Right cardiac atrium (tissue), 5 donors: ENCODE measurements at places on chromosomes 7 and 10.

DNA sequence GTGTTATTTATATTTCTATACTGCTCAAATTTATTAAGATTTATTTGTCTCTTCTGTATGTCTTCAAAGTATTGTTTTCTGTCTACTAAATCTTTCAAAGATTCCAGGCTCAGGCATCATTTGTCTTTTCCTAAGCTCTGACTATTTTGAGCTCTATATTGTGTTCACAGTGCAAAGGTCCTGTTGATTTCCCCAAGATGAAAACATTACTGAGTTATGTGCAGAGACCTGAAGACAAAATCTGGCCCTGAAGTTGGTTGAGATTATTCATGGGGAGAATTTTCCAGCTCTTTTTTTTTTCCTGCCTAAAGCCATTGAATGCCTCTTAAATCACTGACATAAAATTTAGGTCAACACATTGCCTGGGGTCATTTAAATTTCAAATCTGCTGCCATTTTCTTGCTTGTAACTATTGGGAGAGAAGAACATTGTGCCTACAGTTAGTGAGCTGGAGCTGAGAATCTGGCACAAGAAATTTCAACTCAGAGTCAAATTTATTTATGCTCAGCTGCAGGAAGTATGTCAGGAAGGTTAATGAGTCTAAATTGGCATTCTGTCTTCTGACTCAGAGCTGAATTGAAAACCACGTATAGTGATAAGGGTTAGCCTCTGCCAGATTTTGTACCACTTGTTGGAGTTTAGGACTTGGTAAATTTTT lies 31.6 kb downstream of the CSTF2T start:
- DNase-seq = no peak

DNA sequence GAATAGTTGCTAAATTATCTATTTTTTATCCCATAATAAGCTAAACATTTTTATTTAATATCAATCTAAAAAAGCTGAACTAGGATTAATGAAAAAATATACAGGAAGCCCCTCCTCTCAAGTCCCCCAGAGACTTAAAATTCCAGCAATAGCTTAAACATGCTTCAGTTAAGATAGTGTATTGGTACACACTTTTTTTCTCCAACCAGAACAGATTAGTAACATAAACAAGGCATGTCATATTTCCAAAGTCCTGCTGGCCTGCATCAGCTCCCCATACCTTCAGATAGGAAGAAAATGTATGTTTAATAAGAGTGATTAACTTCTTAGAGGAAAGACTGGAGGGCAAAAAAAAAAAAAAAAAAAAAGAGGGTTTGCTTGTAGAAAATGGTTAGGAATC lies 7.1 kb downstream of the TBX20 start:
- DNase-seq = no peak

DNA sequence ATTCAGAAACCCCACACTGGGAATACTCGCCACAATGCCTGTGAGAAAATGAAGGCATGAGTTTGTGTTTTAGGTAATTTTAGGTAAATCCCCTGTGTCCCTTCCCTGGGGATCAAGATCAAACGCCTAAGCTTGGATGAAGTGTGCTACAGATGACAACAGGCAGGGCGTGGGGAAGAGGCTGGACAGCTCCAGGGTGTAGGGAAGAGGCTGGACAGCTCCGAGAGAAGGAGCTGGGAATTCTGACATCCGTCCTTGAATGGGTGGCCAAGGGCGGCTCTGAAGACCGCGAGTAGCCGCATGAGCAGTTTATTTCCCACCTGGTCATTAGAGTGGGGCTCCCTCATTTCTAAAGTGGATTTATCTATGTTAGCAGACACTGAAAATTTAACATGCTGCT lies 109.7 kb downstream of the RAMP3 start:
- DNase-seq = no peak

GRCh38 chr10:12377658-12378290 lies 28.4 kb downstream of the CAMK1D start:
- no peak for DNase-seq

GRCh38 chr7:3439333-3440030 lies 138.4 kb downstream of the SDK1 start:
- no peak for DNase-seq

GRCh38 chr7:64747802-64748201 lies 46.4 kb upstream of the ZNF138 start:
- DNase-seq = no peak

DNA sequence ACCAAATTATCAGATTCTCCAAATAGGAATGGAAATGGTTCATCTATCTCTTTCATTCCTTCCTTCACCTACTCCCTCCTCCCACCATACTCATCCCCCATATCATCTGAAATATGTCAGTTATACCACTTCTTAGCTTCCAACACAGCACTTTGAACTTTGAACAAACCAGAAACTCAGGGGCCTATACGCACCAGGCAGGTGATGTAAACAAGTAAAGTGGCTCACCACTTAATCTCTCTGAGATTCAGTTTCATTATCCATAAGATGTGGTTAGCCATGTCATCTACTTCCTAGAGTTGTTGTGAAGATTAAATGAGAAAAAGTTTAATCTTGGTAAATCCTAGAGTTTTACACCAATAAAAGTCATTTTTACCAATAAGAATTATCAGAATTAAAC lies 65.9 kb upstream of the LRRN3 start:
- DNase-seq = no peak

DNA sequence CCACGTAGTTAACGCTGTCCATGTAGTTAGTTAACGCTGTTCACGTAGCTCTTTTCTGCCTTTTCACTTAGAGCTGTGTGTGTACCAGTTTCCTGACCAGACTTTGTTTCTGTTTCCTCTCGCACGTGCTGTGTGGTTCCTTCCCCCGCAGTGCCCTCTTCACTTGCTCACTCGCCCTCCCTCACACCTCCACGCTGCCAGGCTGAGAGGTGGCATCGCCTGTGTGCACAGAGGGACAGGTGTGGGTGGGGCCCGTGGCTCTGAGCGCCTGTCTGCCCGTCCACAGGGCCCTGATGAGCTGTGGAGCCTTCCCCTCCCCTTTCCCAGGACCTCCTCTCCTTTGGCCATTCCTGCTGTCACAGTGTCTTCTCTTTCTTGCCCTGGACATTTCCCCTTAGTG lies 30.6 kb downstream of the WDR37 start:
- no peak for DNase-seq

- no peak for DNase-seq
Observed at GRCh38 chr7:47511699-47512370, 70.1 kb downstream of the TNS3 start.

GRCh38 chr7:22049766-22050500 lies 104.2 kb upstream of the CDCA7L start:
- DNase-seq = no peak

GRCh38 chr7:3912291-3912690 lies 611.2 kb downstream of the SDK1 start:
- no peak for DNase-seq

- no peak for DNase-seq
Observed at GRCh38 chr7:7757576-7757975, 39.2 kb upstream of the RPA3 start.

DNA sequence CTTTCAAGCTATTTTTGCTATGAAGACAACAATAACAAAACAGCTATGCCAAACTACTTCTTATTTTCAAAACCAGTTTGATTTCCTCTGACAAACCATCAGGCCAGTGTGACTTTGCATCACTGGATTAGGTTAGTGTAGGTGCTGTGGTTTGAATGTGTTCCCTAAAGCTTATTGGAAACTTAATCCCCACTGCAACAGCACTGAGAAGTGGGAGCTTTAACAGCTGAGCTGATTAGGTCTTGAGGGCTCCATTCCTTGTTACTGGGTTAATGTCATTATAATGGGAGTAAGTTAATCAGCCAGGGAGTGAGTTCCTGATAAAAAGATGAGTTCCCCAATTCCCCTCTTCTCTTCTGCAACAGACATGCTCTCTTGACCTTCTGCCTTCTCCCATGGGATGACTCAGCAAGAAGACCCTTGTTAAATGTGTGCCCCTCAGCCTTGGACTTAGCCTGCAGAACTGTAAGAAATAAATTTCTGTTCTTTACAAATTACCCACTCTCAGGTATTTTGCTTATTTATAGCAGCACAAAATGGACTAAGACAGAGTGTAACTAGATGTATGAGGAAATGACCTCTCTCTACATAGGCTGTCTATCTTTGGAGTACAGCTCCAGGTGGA lies 186.8 kb downstream of the CTTNBP2 start:
- no peak for DNase-seq

DNA sequence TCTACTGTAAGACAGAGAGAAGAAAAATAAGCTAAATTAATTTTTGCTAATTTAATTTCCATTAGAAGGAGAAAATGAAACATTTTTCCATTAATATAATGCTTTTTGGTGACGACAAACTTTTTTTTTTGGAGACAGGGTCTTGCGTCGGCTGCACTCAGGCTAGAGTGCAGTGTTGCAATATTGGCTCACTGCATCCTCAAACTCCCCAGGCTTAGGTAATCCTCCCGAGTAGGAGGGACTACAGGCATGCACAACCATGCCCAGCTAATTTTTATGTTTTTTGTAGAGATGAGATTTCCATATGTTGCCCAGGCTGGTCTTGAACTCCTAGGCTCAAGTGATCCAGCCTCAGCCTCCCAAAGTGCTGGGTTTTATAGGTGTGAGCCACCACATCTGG lies 229.8 kb upstream of the LRRN3 start:
- DNase-seq = no peak

DNA sequence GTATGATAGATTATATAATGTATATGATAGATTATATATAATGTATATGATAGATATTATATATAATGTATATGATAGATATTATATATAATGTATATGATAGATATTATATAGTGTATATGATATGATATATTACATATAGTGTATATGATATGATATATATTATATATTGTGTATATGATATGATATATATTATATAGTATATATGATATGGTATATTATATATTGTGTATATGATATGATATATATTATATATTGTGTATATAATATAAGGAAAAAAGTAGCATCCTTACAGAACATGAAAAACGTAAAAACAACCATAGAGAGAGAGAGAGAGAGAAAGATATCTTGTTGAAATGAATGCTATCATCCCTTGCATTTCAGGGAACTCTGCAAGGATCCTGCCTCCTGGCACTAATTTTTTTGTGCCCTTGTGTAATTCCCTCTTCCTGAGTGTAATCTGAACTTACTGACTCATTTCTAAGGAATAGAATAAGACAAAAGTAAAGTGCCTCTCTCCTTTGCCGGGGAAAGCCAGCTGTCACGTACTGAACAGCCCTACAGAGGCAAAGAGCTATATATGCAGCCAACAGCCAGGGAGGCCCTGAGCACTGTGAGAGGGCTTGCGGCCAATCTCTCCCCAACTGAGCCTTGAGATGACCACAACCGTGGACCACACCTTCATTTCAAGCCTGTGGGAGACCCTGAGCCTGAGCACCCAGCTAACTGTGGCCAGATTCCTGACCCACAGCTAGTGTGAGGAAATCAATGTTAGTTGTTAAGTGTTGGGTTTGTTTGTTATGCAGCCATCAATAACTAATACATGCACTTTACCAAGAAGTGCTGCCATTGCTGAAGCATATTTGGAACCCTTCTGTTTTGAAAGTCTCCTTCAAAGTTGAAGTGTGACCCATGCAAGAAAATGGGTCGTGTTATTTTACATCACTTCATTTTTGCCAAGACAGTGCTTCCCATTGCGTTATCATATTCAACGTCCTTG lies 61.1 kb upstream of the EZH2 start:
- no peak for DNase-seq

DNA sequence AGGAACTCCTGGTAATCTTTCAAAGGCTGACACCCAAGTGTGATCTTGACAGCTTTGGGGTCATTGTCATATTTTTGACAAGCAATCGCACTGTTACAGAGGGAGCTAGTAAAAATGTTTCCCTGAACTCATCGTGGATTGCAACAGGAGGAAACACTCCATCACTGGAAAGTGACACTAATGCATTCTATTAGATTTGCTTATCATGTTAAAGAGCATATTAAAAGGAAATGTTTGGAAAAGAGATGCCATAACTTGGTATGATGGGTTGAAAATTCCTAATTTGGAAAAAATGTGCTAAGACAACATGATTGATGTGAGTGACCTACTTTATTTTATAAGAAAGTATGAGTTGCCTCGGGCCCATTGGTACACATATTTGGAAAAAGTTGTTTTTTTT lies 22.7 kb upstream of the EMX2 start:
- DNase-seq = no peak

- no peak for DNase-seq
Observed at GRCh38 chr7:123615344-123615743, 13.7 kb downstream of the ASB15 start.
